IMR-90 (cell line): ENCODE measurements at places on chromosomes 12 and 14. TPM values are rescaled to one million over a fixed set of nuclear protein-coding genes. Genes with fewer than 3 reads are reported as not detected.

Gene FAIM2
- total RNA-seq, result 0.72 and 0.83 TPM in 2 replicates

Gene KERA
- total RNA-seq, result not detected in 2 replicates

Gene JAG2
- total RNA-seq, result 0.18 and 0.28 TPM in 2 replicates

Gene DHRS1
- 13.1 and 15.8 TPM in 2 replicates for total RNA-seq

Gene SIVA1
- 132 and 166 TPM in 2 replicates for total RNA-seq

DNA sequence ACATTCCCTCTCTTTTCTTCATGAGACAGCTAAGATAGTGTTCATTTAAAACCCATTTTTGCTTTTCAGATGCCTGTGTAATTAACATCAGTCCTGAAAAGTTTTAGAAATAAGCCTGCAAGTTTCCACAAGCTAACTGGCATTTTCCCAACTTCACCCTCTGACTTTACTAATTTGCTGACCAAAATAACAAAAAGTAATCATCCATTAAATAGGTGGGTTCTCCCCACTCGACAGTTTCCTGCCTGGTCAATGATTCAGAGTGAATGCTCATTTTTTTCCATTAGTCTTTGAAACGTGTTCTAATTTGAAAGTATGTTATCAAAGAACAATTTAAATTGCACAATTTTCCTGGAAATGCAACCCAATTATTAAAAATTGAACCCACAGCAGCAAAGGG lies 23.6 kb downstream of the NELL2 start:
- DNase-seq, result no peak

DNA sequence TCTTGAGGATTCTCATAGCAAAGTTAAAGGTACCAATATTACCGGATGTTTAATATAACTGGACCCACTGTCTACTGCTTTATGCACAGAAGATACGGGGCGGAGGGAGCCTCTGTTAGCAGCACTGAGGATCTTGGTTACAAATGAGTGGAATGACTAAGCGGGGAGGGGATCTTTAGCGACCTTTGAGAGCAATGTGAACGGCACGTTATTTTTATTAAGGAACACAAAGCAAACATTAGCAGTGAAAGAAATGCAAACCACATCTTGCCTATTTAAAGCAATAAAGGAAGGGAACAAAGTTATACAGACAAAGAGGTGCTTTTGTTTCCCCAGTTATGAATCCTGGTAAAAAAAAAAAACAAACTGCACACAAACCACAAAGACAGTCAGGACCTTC lies 27.1 kb upstream of the PRMT8 start:
- no peak for DNase-seq

DNA sequence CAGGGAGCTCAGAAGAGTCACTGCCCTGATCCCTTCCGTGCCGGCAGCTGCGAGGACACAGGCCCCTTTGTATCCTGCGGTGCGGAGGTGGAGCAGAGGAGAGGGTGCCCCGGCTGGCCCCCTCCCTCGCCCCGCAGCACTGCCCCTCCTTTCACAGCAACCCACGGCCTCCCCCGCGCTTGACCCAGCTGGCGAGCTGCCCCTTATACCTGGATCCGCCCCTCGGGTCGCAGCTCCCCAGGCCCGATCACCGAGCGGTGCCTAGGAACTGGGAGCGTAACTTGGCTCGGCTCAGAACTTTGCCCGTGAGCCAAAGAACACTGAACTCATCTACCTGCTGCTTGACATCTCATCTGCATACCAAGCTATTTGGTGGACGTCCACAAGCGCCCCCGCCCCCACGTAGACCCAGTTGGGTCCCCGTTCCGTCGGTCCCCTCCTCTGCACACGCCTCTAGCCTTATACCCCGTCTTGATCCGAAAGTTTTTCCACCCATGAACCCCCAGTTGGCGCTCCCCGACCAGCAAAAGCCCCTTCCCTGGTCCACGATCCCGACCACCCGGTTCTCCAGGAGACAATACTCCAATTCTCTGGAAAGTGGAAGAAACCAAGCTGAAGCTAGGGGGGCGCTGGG lies 697 bp upstream of the DNAJC14 start:
- DNase-seq, result no peak

- DNase-seq, result no peak
Measured at GRCh38 chr12:6834254-6834653, 6.0 kb downstream of the P3H3 start.

DNA sequence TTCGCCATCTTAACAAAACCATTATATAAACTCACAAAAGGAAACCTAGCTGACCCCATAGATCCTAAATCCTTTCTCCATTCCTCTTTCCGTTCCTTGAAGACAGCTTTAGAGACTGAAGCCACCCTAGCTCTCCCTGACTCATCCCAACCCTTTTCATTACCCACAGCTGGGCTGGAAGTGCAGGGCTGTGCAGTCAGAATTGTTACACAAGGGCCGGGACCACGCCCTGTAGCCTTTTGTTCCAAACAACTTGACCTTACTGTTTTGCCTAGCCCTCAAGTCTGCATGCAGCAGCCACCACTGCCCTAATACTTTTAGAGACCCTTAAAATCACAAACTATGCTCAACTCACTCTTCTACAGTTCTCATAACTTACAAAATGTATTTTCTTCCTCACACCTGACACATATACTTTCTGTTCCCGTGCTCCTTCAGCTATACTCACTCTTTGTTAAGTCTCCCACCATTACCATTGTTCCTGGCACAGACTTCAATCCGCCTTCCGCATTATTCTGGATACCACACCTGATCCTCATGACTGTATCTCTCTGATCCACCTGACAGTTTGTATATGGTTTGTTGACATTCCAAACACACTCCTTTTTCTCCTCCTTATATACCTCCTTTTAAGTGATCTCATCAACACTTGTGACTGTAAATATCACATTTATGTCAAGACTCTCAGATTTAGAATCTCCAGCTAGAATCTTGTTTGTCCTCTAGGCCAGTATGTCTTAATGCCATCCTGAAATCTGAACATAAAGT lies 208.7 kb downstream of the KITLG start:
- DNase-seq, result no peak

GRCh38 chr12:89573051-89573810 lies 47.4 kb upstream of the POC1B start:
- no peak for DNase-seq

- DNase-seq, result no peak
Measured at GRCh38 chr12:52715416-52715815, 12.1 kb upstream of the KRT77 start.

DNA sequence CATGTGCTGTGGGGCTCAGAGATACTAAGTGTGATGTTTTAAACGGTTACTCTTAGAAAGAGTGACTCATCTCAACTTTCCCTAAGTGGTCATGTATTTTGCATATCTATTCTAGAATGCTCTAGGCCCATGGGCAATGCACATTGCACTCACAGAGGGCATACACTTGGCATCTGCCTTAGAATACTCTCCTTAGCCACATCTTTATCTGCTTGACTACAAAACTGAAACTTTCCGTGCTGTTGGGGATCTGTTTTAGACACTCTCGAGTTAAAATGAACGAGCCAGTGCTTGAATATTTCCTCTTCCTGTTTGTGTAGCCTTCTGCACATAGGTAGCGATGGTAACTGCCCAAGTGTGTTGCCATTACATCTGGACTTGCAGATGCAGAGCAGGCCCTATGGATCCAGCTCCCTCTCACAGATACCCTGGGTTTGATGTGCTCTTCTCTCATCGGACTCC lies 180.5 kb downstream of the CAND1 start:
- no peak for DNase-seq

- no peak for DNase-seq
Measured at GRCh38 chr12:96698965-96699364, 208.1 kb upstream of the NEDD1 start.

DNA sequence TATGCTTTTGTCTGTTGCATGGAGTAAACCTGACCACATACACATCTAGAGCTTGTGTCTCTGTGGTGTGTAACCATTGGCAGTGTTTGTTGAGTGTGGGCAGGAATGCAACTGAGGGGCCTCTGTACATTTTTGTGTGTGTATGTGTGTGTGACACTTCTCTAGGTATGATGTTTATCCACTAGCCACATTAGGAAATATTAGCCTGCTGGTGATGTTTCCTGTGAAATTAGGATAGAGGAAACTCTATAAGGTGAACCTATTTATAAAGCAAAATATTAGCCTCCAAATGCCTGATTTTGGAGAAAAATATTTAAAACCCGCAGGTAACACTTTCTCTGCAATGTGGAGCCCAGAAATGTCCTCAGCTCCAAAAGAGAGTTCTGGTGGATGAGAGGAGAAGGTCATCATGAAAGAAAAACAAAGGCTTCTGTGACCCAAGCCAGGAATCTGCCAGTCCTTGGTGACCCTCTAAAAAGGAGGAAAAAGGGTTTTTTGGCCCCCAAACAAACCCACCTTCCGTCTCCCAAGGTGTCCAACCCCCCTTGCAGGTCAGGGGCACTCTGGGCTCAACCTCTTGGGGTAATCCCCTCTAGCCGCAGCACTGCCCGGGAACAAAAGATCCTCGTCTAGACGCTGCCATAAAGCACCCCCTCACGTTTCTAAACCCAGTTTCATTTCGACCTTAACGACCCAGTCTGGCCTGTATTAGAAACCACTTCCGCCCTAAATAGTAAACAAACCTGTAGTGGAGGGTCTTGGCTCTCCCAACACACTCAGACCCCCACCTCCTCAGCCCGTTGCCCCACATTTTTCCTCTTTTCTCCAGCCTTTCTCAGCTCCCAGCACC lies 3.1 kb upstream of the HOTAIR start:
- DNase-seq, result no peak
